Cardiac septum (tissue), 1 donor: ENCODE measurements at places on chromosomes 6 and 20. TPM values are rescaled to one million over a fixed set of nuclear protein-coding genes. Genes with fewer than 3 reads are reported as not detected.

The BCAS1 gene
- total RNA-seq = not detected

The NR2E1 gene
- total RNA-seq = 0.08 TPM

The ENPP4 gene
- 18.1 TPM for total RNA-seq

The PLN gene
- total RNA-seq = 2,070 TPM

The SLC32A1 gene
- total RNA-seq = not detected

The ENPP1 gene
- 3.3 TPM for total RNA-seq

The CTCFL gene
- not detected for total RNA-seq

DNA sequence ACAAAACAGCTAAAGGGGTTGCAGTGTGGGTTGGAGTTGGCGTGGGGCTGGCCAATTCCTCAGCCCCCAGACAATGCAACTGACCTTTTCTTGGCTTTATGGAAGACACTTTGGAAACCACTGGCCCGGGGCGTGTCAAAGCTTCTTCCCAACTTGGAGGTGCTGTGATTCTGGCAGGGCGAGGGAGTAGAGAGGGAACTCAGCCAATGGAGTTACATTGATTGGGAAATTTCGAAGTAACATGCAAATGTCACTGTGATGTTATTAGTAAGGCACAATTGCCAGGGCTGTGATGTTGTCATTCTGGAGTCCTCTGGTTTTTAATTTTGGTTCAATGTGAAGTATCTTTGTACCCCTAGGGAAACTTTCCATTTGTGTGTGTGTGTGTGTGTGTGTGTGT lies 41.5 kb upstream of the EPB41L1 start:
- no peak for DNase-seq

DNA sequence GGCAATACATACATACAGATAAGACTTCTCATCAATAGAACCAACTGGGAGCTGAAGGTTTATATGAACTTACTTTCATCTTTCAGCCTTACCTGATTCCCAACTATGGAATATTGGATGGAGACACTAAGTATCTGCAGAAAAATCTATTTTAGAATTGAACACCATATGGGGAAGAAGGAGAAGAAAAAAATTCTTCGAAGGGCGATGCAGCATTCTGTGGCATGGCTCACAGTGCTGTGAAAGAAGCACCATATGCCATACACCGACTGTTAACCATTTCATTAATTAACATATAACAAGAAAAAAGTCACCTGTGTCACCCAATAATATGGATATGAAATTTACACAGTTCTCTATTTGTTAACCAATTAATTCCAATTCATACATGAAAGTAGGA lies 1374.4 kb upstream of the MAP3K7 start:
- DNase-seq = no peak

- no peak for DNase-seq
Measured at GRCh38 chr6:106619223-106619622, 10.1 kb downstream of the RTN4IP1 start.

DNA sequence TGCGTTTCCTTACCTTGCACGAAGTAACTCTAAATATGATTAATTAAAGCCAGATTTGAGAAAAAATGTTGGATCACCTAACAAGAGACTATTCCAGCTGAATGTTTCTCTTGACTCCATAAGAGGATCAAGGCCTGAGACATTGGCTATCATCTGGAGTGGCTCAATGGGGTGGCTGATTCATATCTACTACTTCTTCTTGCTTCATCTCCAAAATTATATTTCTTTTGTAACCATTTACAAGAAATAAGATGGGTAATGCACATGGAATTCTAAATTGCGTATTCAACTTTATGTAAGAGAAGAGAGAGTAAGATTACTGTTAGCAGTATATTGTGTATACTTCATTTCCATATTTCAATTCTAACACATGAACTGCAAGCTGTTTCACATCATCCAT lies 819.0 kb upstream of the EYS start:
- DNase-seq = no peak

DNA sequence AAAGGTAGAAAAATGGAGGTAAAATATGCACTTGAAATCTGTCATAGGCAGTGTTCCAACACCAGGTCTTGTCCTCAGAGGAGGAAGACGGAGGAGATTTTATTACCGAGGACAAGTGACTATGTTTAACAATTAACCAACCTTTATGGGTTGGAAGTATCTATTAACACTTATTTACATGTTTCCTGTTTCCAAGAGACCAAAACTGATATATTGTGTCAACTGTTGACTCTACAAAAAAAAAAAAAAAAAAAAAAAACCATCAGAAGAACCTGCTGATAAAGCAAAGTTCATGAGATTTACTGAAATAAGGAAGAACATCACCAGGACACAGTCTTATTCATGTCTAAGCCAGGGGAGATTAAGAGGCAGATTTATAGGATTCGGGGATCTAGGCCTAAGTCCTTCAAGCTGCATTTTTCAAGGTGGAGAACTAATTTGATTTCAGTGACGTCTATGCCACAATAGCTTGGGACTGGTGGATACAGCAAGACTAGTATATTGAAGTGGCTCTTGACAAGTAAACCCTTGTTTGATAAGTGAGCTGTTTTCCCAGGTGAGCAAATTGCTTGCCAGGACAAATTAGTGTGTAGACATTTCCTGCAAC lies 126.6 kb upstream of the NAA20 start:
- DNase-seq = no peak

GRCh38 chr20:38685853-38686473 lies 38.3 kb upstream of the SLC32A1 start:
- DNase-seq = no peak

- DNase-seq = no peak
Measured at GRCh38 chr6:53611342-53611741, 54.2 kb downstream of the KLHL31 start.

DNA sequence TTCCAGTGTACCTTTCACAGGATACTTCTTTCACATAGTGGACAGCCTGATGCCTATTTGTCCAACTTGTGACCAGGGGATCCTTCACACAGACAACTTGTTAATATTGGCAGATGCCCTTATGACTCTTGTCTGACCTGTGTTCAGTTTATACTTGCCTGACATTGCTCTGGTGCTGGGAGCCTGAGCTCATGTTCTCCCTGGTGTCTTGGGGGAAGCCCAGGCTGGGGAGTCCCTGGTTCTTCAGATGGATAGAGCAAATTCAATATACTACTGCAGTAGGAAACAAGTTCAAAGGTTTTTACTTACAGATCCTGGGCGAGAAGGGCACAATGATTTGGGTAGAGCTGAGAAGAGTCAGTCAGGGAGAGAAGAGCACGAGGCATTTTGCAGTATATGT lies 76.1 kb downstream of the NKAIN2 start:
- no peak for DNase-seq

- no peak for DNase-seq
Measured at GRCh38 chr20:21609221-21609620, 95.4 kb upstream of the NKX2-2 start.

GRCh38 chr20:15100506-15101160 lies 763.2 kb upstream of the FLRT3 start:
- DNase-seq = no peak

- DNase-seq = no peak
Measured at GRCh38 chr6:33432546-33432945, 12.7 kb downstream of the SYNGAP1 start.

GRCh38 chr20:37397954-37398749 lies 52.2 kb downstream of the SRC start:
- DNase-seq = no peak

GRCh38 chr20:32515631-32516101 lies 69.5 kb downstream of the NOL4L start:
- DNase-seq = no peak

DNA sequence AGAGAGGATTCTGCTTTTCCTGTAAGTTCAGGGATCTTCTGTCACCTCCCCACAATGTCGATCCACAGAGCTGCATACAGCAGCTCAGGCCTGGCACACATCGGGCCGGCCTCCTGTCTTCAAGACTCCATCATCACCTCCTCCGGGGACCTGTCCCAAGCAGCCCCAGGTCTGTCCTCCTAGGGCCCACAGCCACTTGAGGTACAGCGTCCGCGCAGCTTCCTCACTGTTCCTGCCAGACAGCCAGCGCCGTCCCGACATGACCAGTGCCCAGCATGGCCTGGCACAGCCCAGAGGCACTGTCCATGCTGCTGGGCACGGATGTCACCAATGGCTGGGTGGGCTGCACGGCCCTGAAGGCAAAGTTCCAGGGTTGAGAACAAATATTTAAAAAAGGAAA lies 101.6 kb downstream of the DLL1 start:
- no peak for DNase-seq
